ENCODE measurements at places on chromosomes 4 and X. TPM values are rescaled to one million over a fixed set of nuclear protein-coding genes. Genes with fewer than 3 reads are reported as not detected.

GRCh38 chr4:162209706-162210105 lies 45.9 kb upstream of the FSTL5 start:
- no peak for DNase-seq

- DNase-seq, result peak; percentile 38
These were observed 3.5 kb upstream of the TMSB4X start for GRCh38 chrX:12971282-12972003.

DNA sequence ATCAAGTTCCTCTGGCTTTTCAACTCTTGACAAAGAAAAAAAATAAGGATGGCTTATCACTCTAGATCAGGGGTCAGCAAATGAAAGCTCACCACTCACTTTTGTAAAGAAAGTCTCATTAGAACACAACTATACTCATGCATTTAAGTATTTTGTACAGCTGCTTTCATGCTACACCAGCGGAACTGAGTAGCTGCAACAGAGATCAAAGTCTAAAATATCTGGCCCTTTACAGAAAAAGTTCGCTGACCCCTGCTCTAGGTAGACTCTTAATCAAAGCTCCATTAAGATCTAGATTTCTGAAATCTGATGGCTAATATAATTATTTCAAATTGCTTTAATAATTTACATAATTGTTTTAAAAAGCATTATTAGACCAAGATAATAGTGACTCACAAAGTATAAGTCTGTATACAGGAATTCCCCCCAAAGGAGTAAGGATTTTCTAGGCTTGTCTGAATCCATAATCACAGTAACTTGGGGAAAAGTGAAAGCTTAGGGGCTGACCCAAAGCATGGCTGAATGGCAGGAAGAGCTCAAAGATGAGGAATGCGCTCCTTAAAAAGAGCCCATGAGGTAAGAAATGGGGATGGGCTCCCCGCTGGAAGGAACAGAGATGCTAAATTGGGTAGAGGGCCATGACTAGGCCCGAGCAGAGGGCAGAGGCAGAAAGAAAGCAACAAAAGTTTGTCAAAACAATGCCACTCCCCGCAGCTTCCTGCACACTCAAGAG lies 140.3 kb downstream of the SH3KBP1 start:
- no peak for DNase-seq

GRCh38 chrX:48083212-48083611 lies 11.8 kb upstream of the ZNF630 start:
- peak; percentile 13 for DNase-seq

DNA sequence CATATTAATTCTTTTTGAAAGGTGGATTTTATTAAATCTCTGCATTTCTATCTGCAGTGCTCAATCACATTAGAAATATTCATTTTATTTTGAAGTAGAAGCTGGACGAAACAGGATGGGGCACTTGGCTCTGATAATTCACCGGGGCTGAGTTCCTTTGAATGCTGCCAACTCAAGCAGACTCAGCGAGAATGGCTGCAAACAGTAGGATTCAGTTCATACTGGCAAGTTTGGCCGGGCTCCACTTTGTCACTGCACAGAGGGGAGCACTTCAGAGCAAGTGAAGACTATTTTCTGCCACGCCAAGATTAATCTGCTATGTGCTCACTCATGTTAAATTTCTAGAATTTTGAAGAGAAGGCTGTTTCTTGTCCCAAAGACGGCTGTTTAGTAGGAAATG lies 30.7 kb upstream of the KLHL8 start:
- peak; percentile 17 for DNase-seq

DNA sequence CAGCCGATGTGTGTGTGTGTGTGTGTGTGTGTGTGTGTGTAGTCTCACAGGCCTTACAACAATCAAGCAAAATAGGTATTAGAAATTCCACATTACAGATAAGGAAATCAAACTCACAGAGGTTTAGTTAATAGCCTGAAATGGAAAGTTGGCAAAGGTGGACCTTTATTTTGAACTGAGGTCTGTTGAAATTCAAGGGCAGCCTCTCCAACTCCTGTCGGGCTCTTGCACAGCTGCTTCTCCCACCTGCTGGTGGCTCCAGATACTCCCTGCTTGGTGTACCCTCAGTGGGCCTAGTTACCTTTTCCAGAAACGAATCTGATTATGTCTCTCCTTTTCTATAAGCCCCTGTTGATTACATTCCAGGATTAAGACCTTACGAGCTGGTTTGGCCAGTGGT lies 195.9 kb downstream of the MGST2 start:
- no peak for DNase-seq

GRCh38 chr4:174012886-174013259 lies 270.6 kb downstream of the FBXO8 start:
- DNase-seq, result no peak

The FGFR3 gene
- 3.5 TPM for total RNA-seq

The SMR3B gene
- total RNA-seq, result not detected

DNA sequence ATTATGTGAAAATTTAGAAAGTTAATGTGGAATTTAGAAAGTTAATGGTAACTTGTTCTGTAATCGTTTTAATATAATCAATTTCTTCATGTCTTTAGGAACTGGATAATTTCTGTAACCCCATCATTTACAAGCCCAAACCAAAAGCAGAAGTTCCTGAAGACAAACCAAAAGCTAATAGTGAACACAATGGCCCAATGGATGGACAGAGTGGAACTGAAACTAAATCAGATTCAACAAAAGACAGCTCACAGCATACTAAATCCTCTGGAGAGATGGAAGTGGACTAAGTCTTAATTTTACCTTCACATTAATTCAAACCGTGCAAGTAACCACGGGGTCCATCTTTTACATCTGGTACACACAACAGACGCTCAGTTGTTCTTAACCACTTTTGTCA lies 48.1 kb upstream of the PLK4 start:
- no peak for DNase-seq

DNA sequence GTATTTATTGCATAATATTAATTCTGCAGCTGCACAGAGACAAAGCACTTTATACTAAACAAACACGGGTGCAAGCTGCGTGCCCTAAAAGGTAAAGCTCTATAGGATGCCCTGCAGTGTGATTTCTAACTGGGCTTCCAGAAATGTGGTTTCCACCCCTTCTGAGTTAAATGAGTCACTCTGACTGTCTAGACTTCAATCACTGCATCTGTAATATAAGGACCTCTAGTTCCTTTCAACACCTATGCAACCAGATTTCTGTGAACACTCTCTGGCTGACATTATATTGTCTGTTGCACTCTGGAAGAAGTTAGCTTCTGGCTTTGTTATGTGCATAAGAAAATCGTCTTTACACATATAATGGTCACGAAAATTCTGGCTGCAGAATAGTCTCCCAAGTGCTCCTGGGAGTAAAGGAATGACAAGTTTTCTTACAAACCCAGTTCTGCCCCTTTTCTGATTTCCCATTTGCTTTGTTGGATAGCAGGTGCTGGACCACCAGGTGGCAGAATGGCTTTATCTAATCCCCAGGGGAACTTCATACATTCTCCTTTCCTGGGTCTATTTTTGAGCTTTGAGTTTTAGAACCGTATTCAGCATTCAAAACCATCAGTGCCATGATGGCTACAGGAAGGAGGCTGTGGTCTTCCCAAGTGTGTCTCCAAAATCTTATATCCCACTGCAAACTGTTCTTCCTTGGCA lies 842.2 kb downstream of the STIM2 start:
- DNase-seq, result no peak

The SORBS2 gene
- 1,282 TPM for total RNA-seq

The PAGE1 gene
- total RNA-seq, result not detected

- DNase-seq, result no peak
These were observed 12.2 kb upstream of the EXOSC9 start for GRCh38 chr4:121788896-121789295.

DNA sequence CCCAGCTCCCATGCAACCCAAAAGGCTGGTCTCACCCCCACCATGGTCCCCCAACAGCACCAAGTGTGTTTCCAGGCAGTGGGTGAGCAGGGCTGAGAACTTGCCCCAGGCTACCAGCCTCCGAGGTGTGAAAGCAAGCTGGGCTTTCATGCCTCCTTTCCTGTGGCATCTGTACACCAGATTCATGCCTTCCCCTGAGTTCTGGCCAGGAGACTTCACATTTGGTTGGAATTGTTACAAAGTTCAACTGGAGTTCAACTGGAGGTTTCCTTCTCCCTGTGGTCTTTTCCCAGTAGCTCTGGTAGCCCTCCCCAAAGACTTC lies 77.6 kb upstream of the RAB40AL start:
- DNase-seq, result no peak

The RADX gene
- total RNA-seq, result 2.3 TPM

DNA sequence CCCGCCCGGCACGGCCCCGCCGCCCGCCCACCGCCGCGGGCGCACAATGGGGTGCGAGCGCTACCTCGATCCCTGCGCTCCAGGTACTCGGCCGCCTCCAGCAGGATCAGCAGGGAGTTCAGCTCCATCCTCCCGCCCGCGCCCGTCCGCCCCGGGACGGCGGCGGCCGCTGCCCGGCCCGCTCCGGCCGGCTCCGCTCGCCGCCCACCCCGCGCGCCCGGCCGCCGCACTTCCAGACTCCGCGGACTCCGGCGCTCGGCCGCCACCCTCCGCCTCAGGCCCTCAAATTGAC lies at the start of gene MXD4:
Gene MXD4 (minus strand): TSS at position 257 of the 292 bp plus-strand sequence. CDS start 129 bp downstream, at position 128.
- DNase-seq, result no peak

The USP17L22 gene
- total RNA-seq, result not detected

The SFRP2 gene
- 0.14 TPM for total RNA-seq

The PLK4 gene
- 0.49 TPM for total RNA-seq

GRCh38 chrX:129665916-129666644 lies 11.3 kb upstream of the APLN start:
- DNase-seq, result no peak

The NDST3 gene
- not detected for total RNA-seq

- no peak for DNase-seq
These were observed 40.7 kb downstream of the NPY2R start for GRCh38 chr4:155249016-155249566.

- no peak for DNase-seq
These were observed 199.6 kb downstream of the VEGFC start for GRCh38 chr4:176592976-176593670.

- DNase-seq, result no peak
These were observed 38.2 kb downstream of the FAM114A1 start for GRCh38 chr4:38905652-38906385.

- DNase-seq, result no peak
These were observed 46.6 kb downstream of the CXorf58 start for GRCh38 chrX:23954396-23954795.

The CFI gene
- total RNA-seq, result 6.8 TPM

DNA sequence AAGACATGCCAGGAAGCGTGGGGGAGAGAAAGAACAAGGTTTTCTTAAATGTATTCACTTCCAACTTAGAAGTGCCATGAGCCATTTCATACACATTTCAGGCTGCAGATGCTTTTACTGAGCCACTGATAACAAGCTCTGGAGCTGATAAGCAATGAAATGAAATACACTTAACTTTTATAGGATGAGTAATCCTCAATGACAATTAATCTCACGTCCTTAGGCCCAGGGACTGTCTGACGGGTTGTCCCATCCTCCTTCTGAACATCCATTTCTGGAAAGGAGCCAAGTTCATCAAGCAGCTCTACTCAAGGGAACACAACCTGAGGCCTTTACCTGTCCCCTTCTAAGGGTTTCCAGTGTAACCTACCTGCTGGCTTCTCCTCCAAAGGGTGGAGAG lies 121.2 kb downstream of the PARM1 start:
- DNase-seq, result no peak

The FSTL5 gene
- total RNA-seq, result not detected

DNA sequence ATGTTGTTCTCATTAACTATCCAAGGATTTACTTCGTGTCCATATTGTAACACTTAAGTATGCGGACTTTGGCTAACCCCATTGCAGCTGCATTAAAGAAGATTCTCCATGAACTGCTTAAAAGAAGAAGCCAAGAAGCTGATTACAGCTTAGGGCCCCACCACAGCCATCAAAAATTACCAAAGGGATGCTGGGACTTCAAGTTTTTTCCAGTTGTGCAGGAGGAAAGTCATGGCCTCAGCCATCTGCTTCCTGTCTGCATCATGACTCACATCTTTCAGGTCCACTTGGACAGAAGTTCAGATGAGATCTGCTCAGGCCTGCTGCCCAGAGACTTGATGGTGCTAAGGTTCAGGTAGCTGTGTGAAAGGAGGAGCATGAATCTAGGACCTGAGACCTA lies 38.8 kb upstream of the CAPN6 start:
- no peak for DNase-seq

GRCh38 chr4:155964016-155964891 lies 10.6 kb upstream of the CTSO start:
- DNase-seq, result no peak

DNA sequence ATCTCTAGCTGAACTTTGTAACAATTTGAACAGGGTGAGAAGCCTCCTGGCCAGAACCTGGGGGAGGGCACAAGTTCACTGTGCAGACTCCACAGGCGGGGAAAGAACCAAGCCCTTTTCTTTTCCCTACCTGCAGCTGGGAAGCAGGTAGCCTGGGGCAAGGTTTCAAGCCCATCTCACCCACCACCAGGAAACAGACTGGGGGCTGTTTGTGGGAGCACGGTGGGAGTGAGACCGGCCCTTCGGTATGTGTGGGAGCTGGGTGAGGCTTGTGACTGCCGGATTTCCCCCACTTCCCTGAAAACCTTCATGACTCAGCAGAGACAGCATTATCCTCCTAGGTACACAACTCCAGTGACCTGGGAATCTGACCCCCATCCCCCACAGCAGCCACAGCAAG lies 211.7 kb downstream of the ZNF674 start:
- no peak for DNase-seq

DNA sequence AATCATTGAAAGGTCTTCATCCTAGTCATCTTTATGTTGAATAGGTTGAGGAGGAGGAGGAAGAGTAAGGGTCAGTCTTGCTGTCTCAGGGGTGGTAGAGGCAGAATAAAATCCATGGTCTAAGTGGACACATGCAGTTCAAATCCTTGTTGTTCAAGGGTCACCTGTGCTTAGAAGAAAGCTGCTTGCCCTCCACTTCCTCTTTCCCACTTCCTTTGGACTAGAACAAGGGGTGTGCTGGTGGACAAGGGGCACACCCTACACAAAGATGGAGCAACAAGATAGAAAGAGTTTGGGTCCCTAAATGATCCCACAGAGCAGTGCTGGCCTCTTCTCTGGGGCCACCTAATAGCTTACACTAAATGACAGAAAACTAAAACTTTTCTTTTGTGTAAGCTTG lies 47.9 kb downstream of the HSD17B13 start:
- DNase-seq, result no peak

The MAGEA6 gene
- not detected for total RNA-seq

The GLRA3 gene
- not detected for total RNA-seq

DNA sequence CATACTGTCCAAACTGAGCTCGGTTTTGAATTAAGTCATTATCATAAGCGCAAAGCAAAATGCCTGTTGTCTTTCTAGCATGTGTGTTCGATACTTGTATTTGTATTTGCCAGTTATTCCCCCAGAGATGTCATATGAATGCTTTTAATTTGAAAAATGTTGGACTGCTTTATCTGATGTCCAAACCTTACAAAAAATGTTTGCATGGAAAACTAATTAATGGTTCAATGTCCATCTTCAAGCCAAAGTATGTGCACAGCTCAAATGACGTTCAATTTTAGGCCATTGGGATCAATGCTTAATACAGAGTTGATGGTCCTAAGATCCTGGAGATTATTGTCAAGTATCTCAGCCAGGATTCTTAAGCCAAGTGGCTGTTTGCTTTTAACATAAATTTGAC lies 17.2 kb upstream of the HPGDS start:
- no peak for DNase-seq

Data from left ventricle myocardium inferior (tissue), 1 donor.